CD4-positive, alpha-beta T cell treated with Interleukin-1 beta for 1 hour (primary cell): ENCODE measurements at places on chromosomes 13 and 19.

GRCh38 chr19:38223617-38224013 is 407 bp downstream of the DPF1 start:
- no peak for DNase-seq

DNA sequence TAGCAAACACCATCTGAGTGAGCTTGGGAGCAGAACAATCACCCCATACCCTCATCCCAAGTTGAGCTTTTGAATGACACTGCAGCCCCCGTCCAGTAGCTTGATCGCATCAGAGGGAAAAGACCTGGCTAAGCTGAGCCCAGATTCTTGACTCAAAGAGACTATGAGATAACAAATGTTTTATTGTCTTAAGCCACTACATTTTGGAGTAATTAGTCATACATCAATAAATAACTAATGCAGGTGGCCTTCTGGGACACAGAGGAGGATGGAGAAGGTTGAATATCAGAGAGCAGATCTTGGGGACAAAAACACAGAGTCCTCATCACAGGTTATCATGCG is 24.6 kb upstream of the IGSF23 start:
- no peak for DNase-seq

DNA sequence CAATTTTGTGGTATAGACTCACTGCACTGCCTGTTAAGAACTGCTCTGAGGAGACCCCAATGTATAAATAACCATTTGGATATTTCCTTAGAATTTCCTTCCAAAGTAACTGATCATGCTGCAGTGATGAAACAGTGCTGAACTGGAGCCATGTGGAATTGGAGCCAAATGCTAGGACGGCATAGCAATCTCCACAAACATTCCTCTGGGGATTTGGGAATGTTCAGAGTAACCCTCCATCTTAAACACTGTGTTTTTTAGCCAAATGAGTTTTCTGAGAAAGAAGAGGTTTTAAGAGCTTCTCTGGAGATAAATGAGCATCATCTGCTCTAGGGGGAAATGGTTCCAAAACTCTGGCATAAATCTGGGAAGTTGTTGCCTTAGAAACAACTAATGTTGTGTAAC is 98.2 kb downstream of the OLFM4 start:
- DNase-seq = no peak

GRCh38 chr13:31134039-31134711 is 27.5 kb downstream of the HSPH1 start:
- no peak for DNase-seq

DNA sequence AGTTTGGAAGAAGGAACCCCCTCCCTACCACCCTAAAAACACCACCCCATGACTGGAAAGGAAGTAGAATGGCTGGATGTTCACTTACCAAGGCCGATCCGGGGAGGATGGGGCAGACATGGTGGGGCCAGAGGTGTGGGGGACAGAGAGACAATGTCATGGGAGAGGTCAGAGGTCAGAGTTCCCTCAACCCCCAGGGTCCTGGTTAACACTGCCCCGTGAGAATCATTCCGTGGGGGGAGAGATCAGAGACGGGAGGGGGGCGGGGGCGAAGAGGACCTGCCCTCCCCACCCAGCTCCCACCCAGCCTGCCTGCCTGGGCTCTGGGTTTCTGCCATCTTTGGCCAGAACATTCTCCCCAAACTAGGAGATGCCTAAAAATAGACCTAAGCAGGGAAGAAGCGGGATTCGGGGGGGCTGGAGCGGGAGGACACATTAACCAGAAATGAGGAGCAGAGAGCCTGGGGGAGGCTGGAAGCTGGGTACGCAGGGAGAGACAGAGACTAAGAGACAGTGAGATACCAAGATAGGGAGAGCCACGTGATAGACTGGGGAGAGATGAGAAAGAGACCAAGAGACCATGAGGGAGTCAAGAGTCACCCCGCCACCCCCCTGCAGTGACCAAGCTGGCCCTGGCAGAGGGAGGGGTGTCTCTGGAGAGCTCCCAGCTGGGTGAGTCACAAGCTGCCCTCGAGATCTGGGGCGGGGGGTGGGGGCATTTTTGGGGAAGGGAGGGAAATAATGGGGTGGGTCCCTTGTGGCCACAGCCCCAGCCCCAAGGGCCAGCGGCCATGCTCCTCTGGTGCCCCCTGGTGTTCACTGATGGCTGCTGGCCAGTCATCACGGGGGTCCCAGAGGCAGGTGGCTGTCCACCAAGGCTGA is 6.1 kb upstream of the KANK2 start:
- peak; percentile 37 for DNase-seq

DNA sequence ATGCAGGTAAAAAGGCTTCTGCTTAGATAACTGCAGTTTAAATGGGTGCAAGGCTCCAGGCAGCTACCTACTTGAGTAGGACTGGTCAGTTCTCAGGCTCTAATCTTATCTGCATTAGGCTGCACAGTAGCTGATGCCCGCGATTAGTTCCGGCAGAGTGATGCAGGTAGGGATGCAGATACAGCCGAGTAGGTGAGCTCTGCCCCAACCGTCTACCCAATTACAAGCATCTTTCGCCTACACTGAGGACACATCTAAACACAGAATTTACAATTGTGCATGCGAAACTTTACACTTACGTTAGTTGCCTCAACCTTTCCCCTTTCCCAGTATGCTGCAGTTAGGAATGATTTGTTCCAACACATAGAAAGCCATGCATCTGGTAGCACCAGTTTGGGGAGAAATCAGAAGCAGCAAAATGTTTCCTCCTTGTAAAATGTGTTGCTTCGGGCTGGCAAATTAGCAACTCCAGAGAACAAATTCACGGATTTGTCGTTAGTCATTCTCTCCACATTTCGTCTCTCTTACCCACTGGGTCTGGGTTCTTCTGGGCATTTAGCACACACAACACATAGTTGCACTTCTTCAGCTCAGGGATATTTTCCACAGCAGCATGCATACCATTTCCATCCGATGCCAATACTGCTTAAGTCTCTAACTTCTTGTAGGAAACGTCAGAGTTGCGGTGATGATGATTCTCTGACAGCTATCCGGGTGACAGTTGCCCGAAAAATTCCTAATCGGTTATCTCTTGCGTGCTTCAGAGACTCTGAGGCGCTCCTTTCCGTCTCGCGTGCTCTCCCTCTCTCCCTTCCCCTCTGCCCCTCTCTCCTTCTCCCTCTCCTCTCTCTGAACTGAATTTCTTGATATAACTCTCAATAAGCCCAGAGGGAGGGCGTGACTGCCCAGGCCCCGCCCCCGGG is at the start of gene PCDH9:
PCDH9 (minus strand) TSS at position 856 of the 923 bp plus-strand sequence. CDS start 1,896 bp downstream, outside the sequence.
- no peak for DNase-seq

- no peak for DNase-seq
Observed at GRCh38 chr19:48807590-48808308, 3.1 kb downstream of the BCAT2 start.

DNA sequence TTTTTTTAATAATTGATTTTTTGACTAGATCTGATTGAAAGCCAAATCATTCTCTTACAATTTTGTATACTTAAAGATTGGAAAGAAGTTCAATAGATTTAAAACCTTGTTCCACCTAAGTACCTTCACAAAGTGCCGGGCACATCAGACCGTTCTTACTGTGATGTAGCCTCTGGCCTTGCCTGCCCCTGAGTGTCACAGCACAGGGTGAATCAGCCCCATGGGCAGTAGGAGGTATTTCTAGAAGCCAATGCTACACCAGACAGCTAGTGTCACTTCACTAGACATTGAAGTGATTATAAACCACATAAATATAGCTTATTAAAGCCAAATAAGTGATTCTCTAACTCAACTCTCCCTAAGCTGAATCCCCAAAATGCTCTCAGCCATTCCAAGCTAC is 131.3 kb downstream of the LACC1 start:
- no peak for DNase-seq

GRCh38 chr19:49387936-49388372 is at the start of gene KASH5:
Gene KASH5 (plus strand): TSS chr19:49388249. CDS start chr19:49390884, 2,635 bp downstream.
- peak; percentile 91 for DNase-seq

- no peak for DNase-seq
Observed at GRCh38 chr19:8333767-8334457, 9.2 kb downstream of the KANK3 start.
